ENCODE measurements at places on chromosomes 13 and 19. TPM values are rescaled to one million over a fixed set of nuclear protein-coding genes. Genes with fewer than 3 reads are reported as not detected.

GRCh38 chr19:31908496-31909225 lies 436.7 kb upstream of the ZNF507 start:
- DNase-seq, result no peak

DNA sequence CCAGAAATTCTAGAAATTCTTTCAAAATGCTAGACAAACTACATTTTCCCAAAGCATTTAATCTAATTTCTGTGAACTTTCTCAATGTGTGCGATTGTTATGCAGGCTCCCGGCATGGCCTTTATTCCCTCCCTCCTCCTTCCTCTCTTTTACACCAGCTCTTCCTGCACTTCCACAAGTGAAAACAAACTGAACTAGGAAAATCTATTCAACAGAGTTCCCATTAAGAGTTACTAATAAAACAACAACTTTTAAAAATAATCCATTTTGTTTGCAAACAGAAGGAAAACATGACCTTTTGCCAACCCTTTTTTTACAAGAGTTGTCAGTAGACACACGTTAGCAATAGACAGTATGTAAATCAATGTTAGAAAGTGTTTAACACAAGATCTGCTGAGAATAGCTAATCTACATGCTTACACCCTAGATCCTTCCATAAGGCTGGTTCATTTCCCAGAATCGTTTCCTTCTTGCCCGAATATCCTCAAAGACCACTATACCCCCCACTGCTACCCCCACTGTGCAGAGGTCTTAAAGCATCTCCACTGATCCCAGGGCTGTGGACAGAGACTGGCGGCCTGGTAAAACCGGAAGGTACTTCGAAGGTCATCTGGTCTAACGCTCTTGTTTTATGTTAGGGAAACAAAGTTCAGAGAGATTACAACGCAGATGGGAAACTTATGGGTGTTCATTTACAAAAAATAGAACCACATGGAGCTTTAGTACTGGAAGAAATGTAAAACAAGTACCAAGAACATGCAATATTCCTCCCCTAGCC lies 98.0 kb downstream of the FOXO1 start:
- DNase-seq, result no peak

DNA sequence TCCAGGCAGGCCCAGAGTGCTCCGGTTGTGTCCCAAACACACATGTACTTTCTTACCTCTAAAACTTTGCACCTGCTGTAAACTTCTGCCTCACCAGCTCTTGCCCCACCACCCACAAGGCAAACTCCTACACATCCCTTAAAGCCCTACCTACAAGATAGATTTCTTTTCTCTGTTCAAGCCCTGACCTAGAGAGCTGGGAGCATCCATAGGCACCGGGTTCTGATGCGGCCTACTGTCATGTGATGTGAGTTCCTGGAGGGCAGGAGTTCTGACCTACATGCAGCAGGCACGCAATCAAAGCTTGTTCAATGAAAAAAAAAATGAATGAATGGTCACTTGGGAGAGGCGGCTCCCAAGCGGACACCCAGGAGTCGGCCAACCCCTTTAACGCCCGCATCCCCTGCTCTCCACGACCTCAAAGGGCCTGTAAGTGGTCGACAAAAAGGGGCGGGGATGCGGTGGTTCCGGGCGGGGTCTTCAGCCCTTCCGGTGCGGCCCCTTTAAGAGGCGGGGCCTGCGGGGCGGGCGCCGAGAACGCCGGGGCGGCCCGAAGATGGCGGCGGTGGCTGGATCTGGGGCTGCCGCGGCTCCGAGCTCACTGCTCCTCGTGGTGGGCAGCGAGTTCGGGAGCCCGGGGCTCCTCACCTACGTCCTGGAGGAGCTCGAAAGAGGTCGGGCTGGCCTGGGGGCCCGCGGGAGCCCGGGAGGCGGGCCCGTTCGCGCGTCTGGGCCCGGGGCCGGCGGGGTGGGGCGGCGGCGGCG lies at the start of gene MAP1S:
MAP1S (plus strand) TSS at position 534 of the 765 bp plus-strand sequence; CDS start at position 557, 23 bp downstream.
- peak; percentile 88 for DNase-seq

DNA sequence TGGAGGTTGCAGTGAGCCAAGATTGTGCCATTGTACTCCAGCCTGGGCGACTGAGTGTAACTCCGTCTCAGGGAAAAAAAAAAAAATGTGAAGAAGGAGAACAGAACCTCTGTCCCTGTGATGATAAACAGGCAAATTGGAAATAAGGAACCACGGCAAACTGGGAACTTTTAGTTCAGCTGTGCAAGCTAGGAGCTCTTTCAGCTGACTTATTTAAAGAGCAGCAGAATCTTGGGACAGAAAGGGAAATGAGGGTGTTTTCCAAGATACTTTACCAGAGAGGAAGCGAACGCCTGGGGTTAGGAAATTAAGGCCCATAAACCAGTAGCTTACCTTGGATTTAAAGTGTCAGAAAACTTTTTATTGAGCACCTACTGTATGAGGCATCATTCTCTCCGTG lies 3.0 kb upstream of the UPF1 start:
- DNase-seq, result no peak

DNA sequence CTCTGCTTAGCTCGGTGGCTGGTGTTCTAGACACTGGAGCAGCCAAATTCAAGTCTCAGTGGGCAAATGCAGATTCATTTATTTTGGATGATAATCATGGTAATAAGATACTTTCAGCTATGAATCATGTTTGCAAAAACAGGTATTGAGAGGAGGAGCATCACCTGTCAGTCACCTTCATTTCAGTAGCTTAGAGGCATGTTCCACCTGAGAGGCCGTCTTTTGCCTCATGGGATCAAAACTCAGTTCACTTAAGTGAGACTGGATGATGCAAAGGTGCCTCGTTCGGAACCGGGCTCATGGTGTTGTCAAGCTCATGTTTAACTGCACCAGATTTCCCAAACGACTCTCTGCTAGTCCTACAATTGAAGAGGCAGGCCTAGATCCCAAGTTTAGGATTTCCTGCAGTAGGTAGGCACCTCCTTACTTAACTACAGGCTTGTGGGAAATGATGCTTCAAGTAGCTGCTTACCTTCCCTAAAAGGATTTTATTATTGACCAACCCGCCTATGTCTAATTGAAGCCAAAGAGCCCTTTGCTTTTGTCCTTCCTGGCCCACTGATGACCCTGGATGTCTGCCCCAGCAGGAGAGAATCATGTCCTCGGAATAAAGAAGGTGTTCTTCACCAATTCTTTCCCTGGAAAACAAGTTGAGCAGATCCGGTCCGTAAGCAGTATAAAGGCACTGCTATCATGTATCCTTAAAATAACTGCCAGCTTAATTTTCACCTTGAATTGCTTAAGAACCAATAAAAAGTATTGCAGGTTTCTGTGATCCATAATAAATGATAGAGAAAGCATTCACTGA lies 60.0 kb downstream of the ZAR1L start:
- no peak for DNase-seq

DNA sequence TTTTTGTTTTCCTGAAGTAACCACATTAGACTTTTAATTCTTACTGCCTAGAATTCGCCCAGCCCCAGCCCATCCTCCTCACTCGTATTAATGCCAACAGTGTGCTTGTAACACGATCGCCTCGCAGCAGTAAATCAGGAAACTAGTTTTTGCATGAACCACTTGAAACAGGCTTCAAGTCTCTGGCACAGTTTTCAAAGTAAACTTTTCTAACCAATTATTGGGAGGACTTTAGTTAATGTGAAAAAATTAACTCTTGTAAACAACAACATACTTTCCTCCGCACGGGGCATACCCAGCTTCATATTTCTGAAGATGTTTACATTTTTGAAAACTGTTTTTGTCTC lies 39.2 kb downstream of the TNFRSF19 start:
- DNase-seq, result no peak

DNA sequence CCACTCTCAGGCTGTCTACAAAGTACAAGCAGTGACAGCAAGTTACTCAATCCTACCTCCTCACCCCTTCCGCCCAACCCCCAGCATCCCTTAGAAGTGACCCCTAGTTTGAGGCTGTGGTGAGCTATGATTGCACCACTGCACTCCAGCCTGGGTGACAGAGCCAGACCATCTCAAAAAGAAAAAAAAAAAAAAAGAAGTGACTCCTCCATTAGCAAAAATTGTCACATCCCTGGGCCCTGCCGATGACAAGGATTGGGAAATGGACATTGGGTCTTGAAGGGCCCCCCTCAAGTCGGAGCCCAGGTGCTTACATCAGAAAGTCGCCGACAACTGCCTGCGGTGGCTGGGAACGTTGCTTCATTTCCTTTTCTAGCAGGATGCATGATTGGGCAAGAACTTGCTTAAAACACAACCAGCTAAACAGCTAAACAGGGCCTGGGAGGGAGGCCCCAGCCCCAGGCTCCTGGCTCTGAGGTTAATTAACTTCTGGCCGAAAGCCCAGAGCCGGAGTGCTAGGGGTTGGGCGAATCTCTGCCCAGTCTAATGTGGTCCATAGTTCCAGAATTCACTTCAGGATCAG lies 15.3 kb downstream of the RAB3D start:
- DNase-seq, result peak; percentile 93

- no peak for DNase-seq
Observed at GRCh38 chr13:50419896-50420295, 404.7 kb downstream of the KCNRG start.

- DNase-seq, result no peak
Observed at GRCh38 chr13:104650431-104650830, 1584.2 kb upstream of the SLC10A2 start.

GRCh38 chr13:76157926-76158325 lies 521.8 kb downstream of the LMO7 start:
- no peak for DNase-seq

GRCh38 chr13:67077132-67077531 lies 153.0 kb downstream of the PCDH9 start:
- DNase-seq, result no peak

GRCh38 chr19:30631033-30631370 lies 258.8 kb downstream of the ZNF536 start:
- no peak for DNase-seq

- no peak for DNase-seq
Observed at GRCh38 chr13:30785191-30785850, 50.0 kb downstream of the ALOX5AP start.

DNA sequence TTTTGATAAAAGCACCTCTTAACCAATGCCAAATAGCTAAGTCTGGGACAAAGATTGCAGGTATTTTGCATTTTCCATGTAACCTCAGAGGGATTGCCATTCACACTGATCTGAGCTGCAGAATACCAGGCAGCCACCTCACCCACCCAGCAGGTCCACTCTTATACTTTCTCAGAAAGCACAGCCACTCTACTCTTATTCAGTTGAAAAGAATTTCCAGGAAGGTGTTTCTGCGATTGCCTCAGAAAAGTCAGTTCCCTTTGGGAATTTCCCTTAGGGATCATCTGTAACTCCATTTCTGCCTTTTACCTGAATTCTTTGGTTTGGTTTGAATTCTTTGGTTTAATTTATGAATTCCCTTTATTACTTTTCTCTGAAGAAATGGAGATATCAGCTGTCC lies 904 bp upstream of the ALOX5AP start:
- no peak for DNase-seq

DNA sequence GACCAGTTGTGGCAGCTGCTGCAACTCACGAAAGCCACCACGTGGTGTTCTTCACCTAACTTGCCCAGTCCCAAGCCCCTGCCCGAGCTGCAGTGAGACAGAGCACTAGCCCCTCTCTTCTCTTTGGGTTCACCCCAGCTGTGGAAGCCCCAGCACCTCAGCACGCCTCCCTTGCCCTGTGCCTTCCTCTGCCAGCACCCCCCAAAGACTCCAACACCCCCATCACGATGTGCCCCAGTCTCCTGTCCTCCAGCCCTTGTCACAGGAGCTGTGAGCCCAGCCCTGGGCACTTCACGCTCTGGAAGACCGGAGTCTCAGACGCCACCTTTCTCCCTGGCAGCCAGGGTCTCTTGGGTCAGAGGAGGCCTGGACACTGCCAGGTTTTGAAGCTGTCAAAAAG lies 2.2 kb upstream of the ZNF135 start:
- DNase-seq, result no peak

- no peak for DNase-seq
Observed at GRCh38 chr19:19321141-19321577, 530 bp downstream of the MAU2 start.

- no peak for DNase-seq
Observed at GRCh38 chr13:24341439-24341838, 32.1 kb downstream of the C1QTNF9 start.

DNA sequence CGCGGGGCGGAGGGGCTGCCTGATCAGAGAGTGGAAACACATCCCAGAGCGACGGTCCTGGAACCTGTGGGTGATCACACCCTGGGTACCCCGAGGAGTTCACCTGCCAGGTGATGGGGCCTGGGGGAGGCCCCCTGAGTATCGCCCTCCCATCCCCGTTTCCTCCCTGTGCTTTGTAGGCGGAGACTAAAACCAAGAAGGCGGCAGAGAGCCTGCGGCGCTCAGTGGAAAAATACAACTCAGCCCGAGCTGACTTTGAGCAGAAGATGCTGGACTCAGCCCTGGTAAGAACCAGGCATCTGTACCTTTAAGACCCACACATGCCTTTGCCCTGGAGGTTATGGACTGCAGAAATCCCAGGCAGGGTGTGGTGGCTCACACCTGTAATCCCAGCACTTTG lies 19.3 kb downstream of the FCHO1 start:
- DNase-seq, result no peak

The SOX21 gene
- total RNA-seq, result not detected

The PRODH2 gene
- total RNA-seq, result not detected

The KLF1 gene
- total RNA-seq, result not detected

The KLK3 gene
- total RNA-seq, result not detected

The ZNF256 gene
- 6.3 TPM for total RNA-seq

The NLRP13 gene
- not detected for total RNA-seq

The BRME1 gene
- 3.7 TPM for total RNA-seq
